SK-N-SH (cell line): ENCODE measurements at places on chromosomes 6 and 20. TPM values are rescaled to one million over a fixed set of nuclear protein-coding genes. Genes with fewer than 3 reads are reported as not detected.

- H3K27me3 ChIP-seq = no peaks in the 10 kb centered on the region; the same call in none of the 2 replicates
- H3K4me3 ChIP-seq = no peak overlapping the region
- no peak overlapping the region for H3K27ac ChIP-seq
- no peaks in the 10 kb centered on the region for H3K36me3 ChIP-seq
- DNase-seq = peak; percentile 25
These were observed 859 bp upstream of the CLPS start for GRCh38 chr6:35797837-35798526.

- H3K27ac ChIP-seq = peak overlapping the region; percentile 100
- H3K4me1 ChIP-seq = peaks cover 23% of the 10 kb centered on the region
- DNase-seq = no peak
- no peaks in the 10 kb centered on the region for H3K36me3 ChIP-seq
These were observed 234.5 kb upstream of the ZNF217 start for GRCh38 chr20:53828088-53828681.

DNA sequence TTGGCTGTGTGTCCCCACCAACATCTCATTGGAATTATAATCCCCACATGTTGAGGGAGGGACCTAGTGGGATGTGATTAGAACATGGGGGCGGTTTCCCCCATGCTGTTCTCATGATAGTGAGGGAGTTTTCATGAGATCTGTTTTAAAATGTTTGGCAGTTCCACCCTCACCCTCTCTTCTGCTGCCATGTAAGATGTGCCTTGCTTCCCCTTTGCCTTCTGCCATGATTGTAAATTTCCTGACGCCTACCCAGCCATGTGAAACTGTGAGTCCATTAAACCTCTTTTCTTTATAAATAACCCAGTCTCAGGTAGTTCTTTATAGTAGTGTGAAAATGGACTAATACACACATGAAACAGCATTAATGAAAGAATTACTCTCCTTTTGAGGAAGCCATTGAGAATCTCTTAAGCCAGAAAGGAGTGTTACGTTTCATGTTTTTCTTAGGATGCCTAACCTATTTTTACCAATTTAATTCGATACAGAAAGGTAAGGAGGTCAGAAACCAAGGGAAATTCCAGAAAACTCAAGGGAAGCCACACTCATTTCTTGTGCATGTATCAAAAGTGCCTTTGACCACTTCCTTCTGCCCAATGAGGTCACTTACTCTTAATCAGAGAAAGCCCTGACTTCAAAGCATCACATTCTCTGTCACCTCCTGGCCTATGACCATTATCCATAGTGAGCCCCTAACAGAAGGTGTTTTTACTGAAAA, 24.7 kb upstream of the HINT3 start:
- H3K4me3 ChIP-seq = no peak overlapping the region
- no peak overlapping the region for H3K27ac ChIP-seq
- no peaks in the 10 kb centered on the region for H3K27me3 ChIP-seq
- H3K4me1 ChIP-seq = no peaks in the 10 kb centered on the region

DNA sequence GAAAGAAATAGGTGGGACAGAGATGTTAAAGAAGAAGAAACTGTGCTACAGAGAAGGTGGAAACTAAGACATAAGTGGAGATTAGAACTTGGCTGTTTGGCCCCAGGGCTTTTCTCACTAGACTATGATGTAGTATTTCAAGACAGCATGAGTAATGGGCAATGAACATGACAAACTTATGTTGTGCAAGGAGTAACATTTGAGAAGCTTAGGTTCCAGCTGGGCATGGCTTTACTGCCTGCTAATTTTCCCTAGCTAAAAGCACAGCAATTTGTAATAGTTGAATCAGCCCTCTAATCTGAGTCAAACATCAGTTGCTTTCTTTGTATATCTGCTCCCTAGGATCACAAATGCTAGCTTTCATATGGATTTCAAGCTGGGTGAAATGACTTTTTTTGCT, 294.3 kb upstream of the BMP2 start:
- DNase-seq = no peak
- H3K4me3 ChIP-seq = no peak overlapping the region
- H3K4me1 ChIP-seq = no peaks in the 10 kb centered on the region
- no peaks in the 10 kb centered on the region for H3K27me3 ChIP-seq

DNA sequence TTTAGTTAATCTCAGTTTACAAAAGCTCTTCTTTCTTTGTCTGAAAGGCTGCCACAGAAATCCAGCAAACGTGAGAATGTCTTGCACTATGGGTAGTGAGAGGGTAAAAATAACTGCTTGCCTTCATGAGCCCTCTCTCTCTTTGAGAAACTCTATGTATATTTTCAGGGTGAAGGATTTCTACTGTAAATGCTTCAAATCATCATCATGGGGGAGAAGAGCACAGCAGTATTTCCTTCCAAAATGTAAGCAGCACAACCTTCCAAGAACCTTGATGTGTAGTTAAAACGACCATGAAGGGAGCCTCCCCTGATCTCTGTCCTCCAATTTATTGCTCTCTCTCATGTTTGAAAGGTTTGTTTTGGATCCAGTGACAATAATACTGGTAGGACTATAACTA, 141.3 kb upstream of the CENPW start:
- no peaks in the 10 kb centered on the region for H3K27me3 ChIP-seq
- no peaks in the 10 kb centered on the region for H3K4me1 ChIP-seq
- no peak for DNase-seq
- H3K4me3 ChIP-seq = no peak overlapping the region

DNA sequence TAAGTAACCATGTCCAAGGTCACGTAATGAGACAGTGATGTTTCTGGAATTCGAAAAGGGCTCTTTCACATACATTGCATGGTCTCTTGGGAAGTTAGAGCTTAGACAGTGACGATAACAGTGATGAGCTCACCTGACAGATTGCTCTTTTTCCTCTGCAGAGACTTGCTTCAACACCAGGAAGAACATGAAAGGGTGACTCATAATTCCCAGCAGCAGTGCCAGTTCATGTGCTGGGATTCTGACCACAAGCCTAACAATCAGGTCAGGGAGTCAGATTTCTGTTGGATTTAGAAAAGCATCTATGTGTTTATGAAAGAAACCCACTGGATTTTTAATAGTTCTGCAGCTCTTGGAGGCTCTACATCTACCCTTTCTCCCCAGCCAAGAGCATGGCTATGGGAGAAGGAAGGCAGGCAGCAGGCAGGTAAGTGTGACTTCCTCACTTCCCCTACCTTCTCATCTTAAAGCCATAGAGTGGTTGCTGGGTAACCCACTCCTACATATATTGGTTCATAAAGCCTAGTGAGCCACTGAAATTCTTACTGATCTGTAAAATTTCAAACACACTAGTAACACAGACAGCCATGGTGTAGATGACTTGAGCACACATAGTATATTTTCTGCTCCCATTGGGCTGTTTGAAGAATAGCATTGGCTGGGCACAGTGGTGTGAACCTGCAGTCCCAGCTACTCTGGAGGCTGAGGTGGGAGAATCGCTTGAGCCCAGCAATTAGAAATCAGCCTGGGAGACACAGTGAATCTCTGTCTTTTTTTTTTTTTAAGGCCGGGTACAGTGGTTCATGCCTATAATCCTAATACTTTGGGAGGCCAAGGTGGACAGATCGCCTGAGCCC, 44.4 kb upstream of the LOC128125822 start:
- no peaks in the 10 kb centered on the region for H3K36me3 ChIP-seq
- H3K27me3 ChIP-seq = no peaks in the 10 kb centered on the region
- DNase-seq = no peak
- peak overlapping the region; percentile 8; the same call in 1 of the 2 replicates for H3K27ac ChIP-seq

- peaks cover 3% of the 10 kb centered on the region for H3K36me3 ChIP-seq
- no peak for DNase-seq
- no peaks in the 10 kb centered on the region for H3K27me3 ChIP-seq
- no peak overlapping the region for H3K4me3 ChIP-seq
These were observed 85.6 kb downstream of the UBE3D start for GRCh38 chr6:82980086-82980485.

GRCh38 chr6:83367104-83367503, 63.7 kb downstream of the ME1 start:
- DNase-seq = no peak
- H3K4me3 ChIP-seq = no peak overlapping the region
- H3K27ac ChIP-seq = no peak overlapping the region
- no peaks in the 10 kb centered on the region for H3K36me3 ChIP-seq
- H3K4me1 ChIP-seq = peaks cover 25% of the 10 kb centered on the region; the same call in 1 of the 2 replicates

- no peaks in the 10 kb centered on the region for H3K36me3 ChIP-seq
- peaks cover 6% of the 10 kb centered on the region; the same call in 1 of the 2 replicates for H3K27me3 ChIP-seq
- H3K27ac ChIP-seq = no peak overlapping the region
- peaks cover 10% of the 10 kb centered on the region for H3K4me1 ChIP-seq
- no peak for DNase-seq
These were observed 92.4 kb upstream of the TGM3 start for GRCh38 chr20:2203436-2203835.

GRCh38 chr20:5077761-5078387, 41.9 kb downstream of the PCNA start:
- no peak overlapping the region for H3K4me3 ChIP-seq
- H3K27me3 ChIP-seq = no peaks in the 10 kb centered on the region
- DNase-seq = no peak
- H3K27ac ChIP-seq = no peak overlapping the region
- no peaks in the 10 kb centered on the region for H3K36me3 ChIP-seq

DNA sequence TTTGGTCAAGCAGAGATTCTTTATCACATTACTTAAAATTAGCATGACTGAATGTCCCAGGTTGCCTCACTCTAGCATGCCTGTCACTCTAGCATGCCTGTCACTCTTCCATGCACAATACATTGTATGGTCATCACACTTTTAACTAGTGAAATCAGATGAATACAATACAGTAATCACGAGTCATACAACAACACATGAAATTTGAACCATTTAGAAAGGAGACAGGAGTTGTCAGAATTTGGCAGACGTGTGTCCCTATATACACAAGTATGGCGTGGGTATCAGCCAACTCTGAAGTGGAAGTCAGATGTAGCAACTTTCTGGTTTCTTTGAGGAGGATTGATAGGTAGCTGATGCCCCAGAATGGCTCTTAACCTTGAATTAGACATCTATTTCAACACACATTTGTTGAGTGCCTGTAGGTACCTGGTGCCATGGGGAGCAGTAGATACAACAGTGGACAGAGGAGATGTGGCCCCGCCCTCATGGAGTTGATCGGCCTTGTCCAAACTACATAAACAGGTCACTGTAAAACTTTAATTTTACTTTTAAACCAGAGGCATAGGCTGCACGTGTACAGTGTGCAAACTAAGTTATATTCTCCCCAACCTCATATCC, 116.1 kb upstream of the TIAM2 start:
- no peak overlapping the region for H3K4me3 ChIP-seq
- peaks cover 9% of the 10 kb centered on the region; the same call in 1 of the 2 replicates for H3K36me3 ChIP-seq
- no peaks in the 10 kb centered on the region for H3K4me1 ChIP-seq

GRCh38 chr6:151170622-151171246, 69.0 kb upstream of the AKAP12 start:
- no peaks in the 10 kb centered on the region for H3K36me3 ChIP-seq
- H3K4me3 ChIP-seq = no peak overlapping the region
- H3K4me1 ChIP-seq = no peaks in the 10 kb centered on the region
- no peak for DNase-seq
- no peaks in the 10 kb centered on the region for H3K27me3 ChIP-seq
- H3K27ac ChIP-seq = no peak overlapping the region

DNA sequence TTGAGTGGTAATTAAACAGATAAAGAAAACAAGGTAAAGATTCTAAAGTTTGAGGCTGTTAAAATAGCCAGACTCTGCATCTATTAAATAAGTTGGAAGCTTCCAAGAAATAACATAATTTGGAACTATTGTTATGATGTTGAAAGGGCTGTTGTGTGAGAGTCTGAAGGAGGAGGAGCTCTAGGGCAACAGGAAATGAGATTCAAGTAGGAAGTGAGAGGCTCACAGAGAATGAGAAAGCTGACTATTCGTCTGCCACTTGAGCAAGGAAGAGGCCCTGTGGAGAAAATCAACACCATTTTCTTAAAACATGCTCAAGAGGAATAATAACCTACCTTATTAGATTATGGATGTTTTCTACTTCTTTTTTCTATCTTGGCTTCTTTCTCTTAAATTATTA, 185.2 kb downstream of the SLC24A3 start:
- no peaks in the 10 kb centered on the region for H3K27me3 ChIP-seq
- H3K36me3 ChIP-seq = no peaks in the 10 kb centered on the region
- H3K4me3 ChIP-seq = no peak overlapping the region
- H3K4me1 ChIP-seq = no peaks in the 10 kb centered on the region; the same call in 1 of the 2 replicates

GRCh38 chr6:99185525-99185924, 163.9 kb downstream of the FAXC start:
- H3K4me1 ChIP-seq = no peaks in the 10 kb centered on the region; the same call in 1 of the 2 replicates
- no peak overlapping the region for H3K4me3 ChIP-seq
- DNase-seq = no peak
- no peaks in the 10 kb centered on the region for H3K27me3 ChIP-seq

DNA sequence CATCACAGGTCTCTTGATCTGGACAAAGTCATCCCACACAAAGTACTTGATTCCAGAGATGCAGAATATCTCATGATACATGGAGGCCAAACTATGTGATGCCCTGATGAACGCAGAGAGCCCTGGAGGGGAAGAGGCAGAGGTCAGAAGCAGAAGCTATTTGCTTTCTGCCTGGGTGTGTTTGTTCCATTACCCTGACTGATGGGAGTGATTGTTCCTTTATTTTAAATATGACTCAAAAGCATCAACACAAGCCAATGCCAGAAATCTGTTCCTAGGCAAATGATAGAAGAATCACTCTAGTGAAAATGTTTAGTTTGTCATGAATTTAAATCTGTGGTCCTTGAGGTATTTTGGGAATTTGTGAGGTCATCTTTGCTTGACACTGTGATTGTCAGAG, 54.7 kb upstream of the GGTLC1 start:
- H3K27me3 ChIP-seq = no peaks in the 10 kb centered on the region
- H3K4me1 ChIP-seq = no peaks in the 10 kb centered on the region
- no peak overlapping the region for H3K4me3 ChIP-seq
- no peak overlapping the region for H3K27ac ChIP-seq
- DNase-seq = no peak
- no peaks in the 10 kb centered on the region for H3K36me3 ChIP-seq

GRCh38 chr6:5030596-5031136, 26.8 kb upstream of the RPP40 start:
- no peaks in the 10 kb centered on the region for H3K27me3 ChIP-seq
- no peak overlapping the region for H3K4me3 ChIP-seq
- peak; percentile 74 for DNase-seq
- H3K36me3 ChIP-seq = no peaks in the 10 kb centered on the region
- no peak overlapping the region for H3K27ac ChIP-seq

DNA sequence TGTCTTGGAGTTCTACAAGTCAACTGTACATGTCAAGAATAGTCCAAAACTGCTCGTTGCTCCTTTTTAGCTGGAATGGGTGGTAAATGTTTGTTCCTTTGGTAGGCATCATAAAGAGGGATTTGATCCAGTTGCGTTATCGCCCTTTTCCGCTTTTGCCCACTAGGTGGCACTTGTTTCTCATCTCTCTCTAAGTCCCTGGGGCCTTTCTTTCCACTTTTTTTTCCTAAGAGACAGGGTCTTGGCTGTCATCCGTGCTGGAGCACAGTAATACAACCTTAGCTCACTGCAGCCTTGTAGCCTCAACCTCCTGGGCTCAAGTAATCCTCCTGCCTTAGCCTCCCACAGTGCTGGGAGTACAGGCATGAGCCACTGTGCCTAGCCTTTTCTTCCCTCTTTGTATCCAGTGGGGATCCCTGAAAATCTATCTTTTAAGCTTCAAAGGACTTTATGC, 20.7 kb downstream of the GTPBP2 start:
- H3K4me1 ChIP-seq = peaks cover 10% of the 10 kb centered on the region; the same call in 1 of the 2 replicates
- H3K4me3 ChIP-seq = no peak overlapping the region
- peak; percentile 77 for DNase-seq
- no peak overlapping the region for H3K27ac ChIP-seq

The SLC44A4 gene
- polyA plus RNA-seq = 0.26 and 0.49 TPM in 2 replicates

The TCF15 gene
- 0.15 TPM in 1 of 2 replicates, not detected in the other for polyA plus RNA-seq

The GJA10 gene
- polyA plus RNA-seq = not detected in 2 replicates

The CENPW gene
- 8.8 and 10.9 TPM in 2 replicates for polyA plus RNA-seq
